ENCODE measurements at places on chromosomes 16 and 17.

GRCh38 chr16:54696522-54696921 is 234.1 kb upstream of the IRX5 start:
- DNase-seq, result no peak

GRCh38 chr17:79947351-79948031 is 88.2 kb downstream of the TBC1D16 start:
- no peak for DNase-seq

DNA sequence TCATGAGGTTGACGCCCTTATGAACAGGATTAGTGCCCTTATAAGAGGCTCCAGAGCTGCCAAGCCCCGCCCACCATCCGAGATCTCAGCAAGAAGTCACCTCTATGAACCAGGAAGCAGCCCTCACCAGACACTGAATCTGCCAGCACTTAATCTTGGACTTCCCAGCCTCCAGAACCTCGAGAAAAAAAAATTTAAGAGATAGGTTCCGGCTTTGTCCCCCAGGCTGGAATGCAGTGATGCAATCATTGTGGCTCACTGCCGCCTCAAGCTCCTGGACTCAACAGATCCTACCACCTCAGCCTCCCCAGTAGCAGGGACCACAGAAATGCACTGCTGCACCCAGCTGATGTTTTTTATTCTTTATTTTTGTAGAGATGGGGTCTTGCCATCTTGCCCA is 22.5 kb upstream of the ADCY9 start:
- no peak for DNase-seq

DNA sequence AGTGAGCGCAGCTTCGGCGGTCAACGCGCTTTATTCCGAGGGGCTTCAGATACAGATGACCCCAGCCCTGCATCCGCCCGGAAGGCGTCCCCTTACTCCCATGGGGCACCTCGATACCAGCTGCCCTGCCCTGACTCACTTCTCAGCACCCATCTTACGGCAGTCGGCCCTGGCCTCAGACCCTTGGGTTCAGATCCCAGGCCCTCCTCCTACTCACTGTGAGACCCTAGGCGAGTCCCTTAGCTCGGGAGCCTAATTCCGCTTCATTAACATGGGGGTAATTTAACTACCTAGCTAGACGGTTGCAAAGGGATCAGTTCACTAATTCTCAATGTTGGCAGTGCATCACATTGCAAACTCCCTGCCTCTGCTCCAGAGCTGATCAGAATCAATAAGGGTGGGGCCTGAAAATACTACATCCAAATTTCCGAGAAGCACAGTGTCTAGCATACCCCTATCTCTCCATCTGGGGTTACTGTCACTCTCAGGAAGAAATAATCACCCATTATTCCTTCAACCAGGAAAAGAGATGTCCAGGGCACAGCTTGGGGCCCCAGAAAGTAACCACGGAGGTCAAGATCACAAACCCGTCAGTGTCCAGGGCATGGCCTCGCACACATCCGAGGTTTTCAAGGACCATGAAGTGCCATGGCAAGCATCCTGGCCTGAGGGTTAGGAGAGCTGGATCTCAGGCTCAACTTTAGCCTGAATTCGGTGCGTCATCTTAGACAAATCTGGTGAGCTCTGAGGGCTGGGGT is 415 bp upstream of the FLOT2 start:
- DNase-seq, result no peak

DNA sequence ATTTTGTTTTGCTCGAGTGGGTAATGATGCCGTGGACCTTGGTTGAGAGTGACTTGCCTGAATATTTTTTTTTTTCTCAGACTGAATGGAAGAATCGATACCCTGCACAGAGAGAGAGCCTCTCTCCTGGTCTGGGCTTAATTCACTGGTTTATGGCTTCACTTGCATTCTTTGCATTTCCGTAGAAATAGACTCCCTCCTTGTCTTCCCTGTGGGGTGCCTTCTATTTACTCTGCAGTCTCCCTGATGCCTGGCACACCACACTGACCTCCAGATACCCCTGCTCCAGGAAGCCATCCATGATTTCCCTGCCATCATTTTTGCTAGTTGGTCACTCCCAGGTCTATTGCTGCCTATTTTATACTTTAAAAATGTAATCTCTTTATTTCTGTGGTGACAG is 238.0 kb downstream of the SNX29 start:
- DNase-seq, result no peak

- DNase-seq, result no peak
Measured at GRCh38 chr16:2468233-2468724, 2.8 kb upstream of the NTN3 start.

- no peak for DNase-seq
Measured at GRCh38 chr16:79287424-79287917, 313.1 kb downstream of the MAF start.

- DNase-seq, result no peak
Measured at GRCh38 chr17:70780031-70780430, 610.7 kb downstream of the KCNJ2 start.

- no peak for DNase-seq
Measured at GRCh38 chr17:47076171-47076570, 97.1 kb upstream of the RPRML start.

DNA sequence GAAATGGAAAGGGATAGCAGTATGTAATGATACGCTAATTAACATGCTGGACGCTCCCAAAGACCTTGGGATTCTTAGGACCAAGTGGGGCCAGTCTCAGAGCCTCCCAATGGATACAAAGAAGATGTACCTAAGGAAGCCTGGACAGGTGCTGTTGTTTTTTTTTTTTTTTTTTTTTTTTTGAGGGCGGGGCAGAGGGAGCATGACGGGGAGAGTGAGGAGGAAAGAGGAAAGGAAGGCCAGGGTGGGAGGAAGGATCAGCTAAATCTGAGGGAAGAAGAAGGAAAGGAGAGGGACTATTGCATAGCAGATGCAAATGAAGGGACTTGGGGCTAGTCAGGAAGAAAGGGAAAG is 2.5 kb downstream of the VAMP2 start:
- DNase-seq, result no peak

DNA sequence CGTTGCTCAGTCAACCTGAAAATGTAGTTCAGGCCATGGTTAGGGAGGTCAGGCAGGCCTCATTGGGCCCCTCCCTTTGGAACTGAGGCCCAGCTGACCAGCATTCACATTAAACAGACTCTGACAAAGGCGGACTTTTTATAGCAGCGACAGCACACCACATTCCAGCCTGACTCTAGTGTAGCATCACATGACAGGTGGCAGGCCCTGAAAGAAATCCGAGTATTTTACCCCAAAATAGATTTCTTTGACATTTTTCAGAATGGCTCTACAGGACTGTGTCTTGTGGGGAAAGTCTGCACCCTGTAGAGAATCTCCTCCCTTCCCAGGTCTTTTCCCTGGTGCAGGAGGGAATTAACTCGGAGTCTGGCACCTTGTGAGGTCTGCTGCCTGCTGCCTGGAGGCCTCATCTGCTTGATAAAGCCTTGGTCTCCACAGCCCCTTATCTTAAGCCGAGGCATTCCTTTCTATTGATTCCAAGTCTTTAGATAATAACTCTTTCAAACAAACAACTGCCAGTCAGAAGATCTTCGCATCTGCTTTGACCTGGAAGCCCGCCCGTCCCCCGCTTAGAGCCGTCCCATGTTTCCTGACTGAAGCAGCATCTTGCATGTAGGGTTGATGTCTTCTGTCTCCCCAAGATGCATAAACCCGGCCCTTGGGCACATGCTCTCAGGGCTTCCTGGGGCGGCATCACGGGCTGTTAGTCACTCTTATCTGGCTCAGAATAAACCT is 44.0 kb upstream of the CAPN15 start:
- no peak for DNase-seq

GRCh38 chr17:82458885-82459424 is 414 bp downstream of the NARF start:
- DNase-seq, result no peak

- no peak for DNase-seq
Measured at GRCh38 chr17:55625521-55625920, 97.1 kb downstream of the TMEM100 start.

DNA sequence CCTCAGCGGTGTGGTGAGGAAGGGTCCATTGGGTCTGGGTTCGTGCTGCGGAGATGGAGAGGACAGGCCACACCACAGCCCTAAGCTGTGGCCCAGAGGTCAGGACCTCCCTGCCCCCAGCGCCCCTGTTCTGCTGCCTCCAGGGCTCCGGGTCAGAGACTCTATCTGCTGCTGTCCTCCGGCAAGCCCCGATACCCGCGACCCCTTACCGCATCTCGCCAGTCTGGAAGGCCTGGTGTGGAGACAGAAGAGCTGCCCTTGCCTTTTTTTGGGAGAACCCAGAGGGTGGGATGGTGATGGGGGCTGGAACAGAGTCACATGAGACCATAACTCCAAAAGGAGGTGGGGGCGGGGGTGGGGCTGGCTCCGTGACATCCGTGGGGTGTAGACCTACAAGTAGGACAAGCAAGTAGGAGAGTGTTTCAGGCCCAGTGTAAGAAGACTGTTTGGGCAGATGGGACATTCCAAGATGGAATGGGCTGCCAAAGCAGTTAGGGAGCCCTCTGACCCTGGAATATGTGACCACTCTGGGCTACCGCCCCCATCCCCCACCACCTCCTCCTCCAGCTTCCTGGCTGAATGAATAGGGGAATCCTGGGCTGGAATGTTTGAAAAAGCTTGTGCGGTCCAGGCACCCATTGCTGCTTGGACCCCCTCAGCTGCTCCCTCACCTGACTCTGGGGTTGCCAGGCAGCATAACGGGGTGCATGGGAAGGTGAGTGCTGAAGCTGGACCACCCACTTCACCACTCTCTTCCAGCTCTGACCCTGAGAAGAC is 1.4 kb downstream of the XYLT2 start:
- no peak for DNase-seq
